ENCODE measurements at places on chromosomes 13 and 19. TPM values are rescaled to one million over a fixed set of nuclear protein-coding genes. Genes with fewer than 3 reads are reported as not detected.

- peaks cover 19% of the 10 kb centered on the region for H3K4me1 ChIP-seq
- H3K27ac ChIP-seq, result no peak overlapping the region
- no peak for DNase-seq
Observed at GRCh38 chr19:48506138-48506733, 5.4 kb downstream of the LMTK3 start.

GRCh38 chr13:29435125-29435911 is 160.2 kb downstream of the SLC7A1 start:
- peaks cover 8% of the 10 kb centered on the region for H3K4me1 ChIP-seq
- no peaks in the 10 kb centered on the region for H3K36me3 ChIP-seq
- DNase-seq, result no peak
- H3K4me3 ChIP-seq, result no peak overlapping the region

DNA sequence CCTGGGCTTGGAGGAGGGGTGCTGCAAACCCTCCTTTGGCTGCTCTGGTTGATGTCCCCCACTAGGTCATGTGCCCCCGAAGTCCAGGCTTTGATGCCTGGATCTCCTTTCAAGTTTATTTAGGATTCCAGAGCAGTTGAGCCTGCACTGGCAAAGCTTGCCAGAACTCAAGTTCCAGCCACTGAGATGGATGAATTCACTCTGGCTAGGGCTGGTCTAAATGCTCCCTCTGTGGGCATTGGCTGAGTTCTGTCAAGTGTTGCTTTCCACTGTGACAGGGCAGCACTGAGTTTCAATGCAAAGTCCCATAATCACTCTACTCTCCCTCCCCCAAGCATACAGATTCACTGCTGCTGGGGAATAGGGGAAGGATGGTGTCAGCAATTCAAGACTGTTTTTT is 17.8 kb upstream of the LMO7 start:
- H3K27ac ChIP-seq, result no peak overlapping the region
- H3K4me3 ChIP-seq, result no peak overlapping the region
- no peaks in the 10 kb centered on the region for H3K4me1 ChIP-seq
- H3K36me3 ChIP-seq, result no peaks in the 10 kb centered on the region
- DNase-seq, result no peak
- no peaks in the 10 kb centered on the region for H3K27me3 ChIP-seq

GRCh38 chr19:37719111-37719926 is at the start of gene ZNF607:
Gene ZNF607 (minus strand): TSS chr19:37719761. CDS start chr19:37711618, 8,143 bp downstream.
- no peaks in the 10 kb centered on the region for H3K27me3 ChIP-seq
- H3K27ac ChIP-seq, result peak within 1 kb of the TSS; percentile 75
- peak; percentile 95 for DNase-seq
- peak within 1 kb of the TSS; percentile 89 for H3K4me3 ChIP-seq
- no peaks in the 10 kb centered on the region for H3K36me3 ChIP-seq
- H3K4me1 ChIP-seq, result peaks cover 24% of the 10 kb centered on the region

TBC1D4 gene
- total RNA-seq, result 37.1 TPM

DNA sequence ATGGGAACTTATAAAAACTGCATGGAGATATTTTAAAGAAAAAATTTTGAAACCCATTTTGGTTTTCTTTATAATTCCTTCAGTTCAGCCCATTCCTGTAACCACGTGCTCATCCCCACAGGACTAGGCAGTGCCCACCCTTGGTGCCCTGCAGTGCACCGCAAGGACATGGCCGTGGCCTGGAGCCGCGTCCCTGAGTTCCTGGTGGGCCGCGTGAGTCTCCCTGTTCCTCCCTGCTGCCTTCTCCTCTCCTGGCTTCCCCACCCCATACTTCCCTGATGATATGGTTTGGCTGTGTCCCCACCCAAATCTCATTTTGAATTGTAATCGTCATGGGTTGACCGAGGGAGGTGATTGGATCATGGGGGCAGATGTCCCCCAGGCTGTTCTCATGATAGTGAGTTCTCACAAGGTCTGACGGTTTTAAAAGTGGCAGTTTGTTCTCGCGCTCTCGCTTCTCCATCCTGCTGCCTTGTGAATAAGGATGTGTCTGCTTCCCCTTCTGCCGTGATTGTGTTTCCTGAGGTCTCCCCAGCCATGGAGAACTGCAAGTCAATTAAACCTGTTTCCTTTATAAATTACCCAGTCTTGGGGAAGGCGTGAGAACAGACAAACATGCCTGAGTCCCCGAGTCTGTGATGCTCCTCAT is 31.6 kb upstream of the TFDP1 start:
- H3K27me3 ChIP-seq, result no peaks in the 10 kb centered on the region
- H3K36me3 ChIP-seq, result no peaks in the 10 kb centered on the region
- peaks cover 10% of the 10 kb centered on the region for H3K4me1 ChIP-seq
- DNase-seq, result no peak
- H3K27ac ChIP-seq, result peak overlapping the region; percentile 50
- no peak overlapping the region for H3K4me3 ChIP-seq

DNA sequence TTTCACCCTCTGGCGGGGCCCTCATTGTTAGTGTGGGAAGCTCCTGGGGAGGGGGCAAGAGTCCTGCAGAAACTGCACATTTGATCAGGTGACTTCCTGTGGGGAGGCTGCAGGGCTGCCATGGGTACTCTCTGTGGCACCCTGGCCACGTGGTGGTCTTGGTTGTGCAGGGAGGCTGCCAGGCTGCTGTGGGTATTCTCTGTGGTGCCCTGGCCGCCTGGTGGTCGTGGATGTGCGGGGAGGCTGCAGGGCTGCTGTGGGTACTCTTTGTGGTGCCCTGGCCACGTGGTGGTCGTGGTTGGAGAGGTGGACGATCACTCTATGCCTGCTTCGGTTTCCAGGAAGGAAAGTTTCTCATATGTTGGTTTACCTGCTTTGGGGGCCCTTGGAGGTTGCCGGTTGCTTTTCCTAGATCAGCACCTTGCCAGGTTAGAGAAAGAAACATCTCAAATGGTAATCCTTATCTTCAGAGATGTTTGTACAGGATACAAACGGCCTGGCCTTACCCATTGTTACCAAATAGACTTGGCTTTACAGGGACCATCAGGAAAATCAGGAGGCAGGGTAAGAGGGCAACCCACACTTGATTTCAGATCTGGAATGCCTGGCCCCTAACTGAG is 22.9 kb downstream of the TEX29 start:
- no peaks in the 10 kb centered on the region for H3K27me3 ChIP-seq
- peaks cover 10% of the 10 kb centered on the region for H3K4me1 ChIP-seq
- no peak for DNase-seq
- no peak overlapping the region for H3K4me3 ChIP-seq
- H3K27ac ChIP-seq, result no peak overlapping the region
- H3K36me3 ChIP-seq, result no peaks in the 10 kb centered on the region

DNA sequence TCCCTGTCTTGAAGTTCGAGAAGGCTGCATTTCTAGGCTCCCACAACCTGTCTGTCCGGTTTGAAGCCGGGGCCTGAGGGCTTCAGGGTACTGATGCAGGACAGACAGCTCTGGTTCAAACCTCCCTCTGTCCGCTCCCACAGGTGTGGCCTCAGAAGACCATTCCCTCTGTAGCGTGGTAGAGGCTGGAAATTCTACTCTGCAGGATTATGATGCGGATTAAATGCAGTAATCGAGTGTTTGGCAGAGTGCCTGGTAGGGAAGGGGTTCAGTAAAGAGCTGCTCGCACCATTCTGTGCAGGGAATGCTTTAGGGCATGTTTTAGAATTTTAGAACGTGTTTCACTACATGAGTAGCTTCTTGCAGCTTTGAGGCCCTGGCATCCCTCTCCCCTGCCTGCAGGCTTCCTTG is 30.5 kb downstream of the PPP1R37 start:
- DNase-seq, result no peak
- no peaks in the 10 kb centered on the region for H3K27me3 ChIP-seq
- H3K4me1 ChIP-seq, result peaks cover 7% of the 10 kb centered on the region
- no peaks in the 10 kb centered on the region for H3K36me3 ChIP-seq
- H3K27ac ChIP-seq, result no peak overlapping the region

GRIN3B gene
- total RNA-seq, result 1.9 TPM

ZNF571 gene
- total RNA-seq, result 4.4 TPM

DNA sequence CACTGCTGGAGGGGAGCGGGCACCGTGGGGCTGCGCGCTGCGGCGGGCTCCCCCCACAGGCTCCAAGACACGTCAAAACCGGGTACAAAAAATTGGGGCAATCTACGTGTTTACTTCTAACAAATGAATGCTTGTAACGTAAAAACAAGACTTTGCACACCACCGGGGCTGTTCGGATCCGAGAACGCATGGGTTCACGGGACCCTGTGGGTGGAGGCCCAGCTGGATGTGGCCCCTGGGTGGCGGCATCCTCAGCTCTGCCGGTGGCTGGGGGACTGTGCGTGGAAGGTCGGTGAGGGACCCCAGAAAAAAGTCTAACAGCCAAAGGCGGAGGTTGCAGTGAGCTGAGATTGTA is 10.3 kb upstream of the SLC7A10 start:
- no peak for DNase-seq
- H3K4me1 ChIP-seq, result peaks cover 2% of the 10 kb centered on the region
- H3K27me3 ChIP-seq, result peaks cover under 1% of the 10 kb centered on the region

GRCh38 chr13:33235564-33235963 is 50.0 kb downstream of the STARD13 start:
- H3K4me3 ChIP-seq, result no peak overlapping the region
- no peaks in the 10 kb centered on the region for H3K27me3 ChIP-seq
- no peak for DNase-seq
- H3K27ac ChIP-seq, result no peak overlapping the region
- peaks cover 13% of the 10 kb centered on the region for H3K36me3 ChIP-seq

USHBP1 gene
- 12.3 TPM for total RNA-seq

GRCh38 chr19:37975596-37976515 is 68.8 kb downstream of the SIPA1L3 start:
- DNase-seq, result no peak
- peaks cover 17% of the 10 kb centered on the region for H3K36me3 ChIP-seq
- H3K4me1 ChIP-seq, result peaks cover 14% of the 10 kb centered on the region
- H3K27ac ChIP-seq, result no peak overlapping the region
- H3K4me3 ChIP-seq, result no peak overlapping the region

DNA sequence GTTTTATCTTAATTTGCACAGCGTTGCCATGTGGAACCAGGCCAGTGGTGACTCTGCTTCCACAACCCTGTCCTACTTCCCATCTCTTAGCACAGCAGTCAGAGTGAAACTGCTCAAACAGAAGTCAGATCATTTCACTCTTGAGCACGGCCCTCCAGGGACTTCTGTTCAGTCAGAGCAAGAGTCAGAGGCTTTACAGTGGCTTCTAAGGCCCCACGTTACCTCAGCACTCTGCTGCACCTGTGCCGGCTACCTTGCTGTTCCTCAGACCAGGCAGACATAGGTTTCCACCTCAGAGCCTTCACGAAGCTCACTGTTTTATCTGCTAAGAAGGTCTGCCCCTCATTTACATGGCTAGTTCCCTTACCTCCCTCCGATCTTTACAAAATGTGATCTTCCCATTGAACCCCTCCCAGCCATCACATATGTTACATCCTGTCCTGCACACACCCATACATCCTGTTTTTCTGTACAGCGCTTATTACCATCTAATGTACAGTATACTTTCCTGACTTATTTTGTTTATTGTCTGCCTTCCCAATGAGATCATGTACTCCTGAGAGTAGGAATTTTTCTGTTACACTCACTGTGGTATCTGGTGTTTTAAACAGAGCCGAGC is 41.6 kb downstream of the TM9SF2 start:
- H3K4me3 ChIP-seq, result no peak overlapping the region
- no peaks in the 10 kb centered on the region for H3K27me3 ChIP-seq
- no peak overlapping the region for H3K27ac ChIP-seq
- DNase-seq, result no peak
- peaks cover 58% of the 10 kb centered on the region for H3K36me3 ChIP-seq

- H3K27me3 ChIP-seq, result no peaks in the 10 kb centered on the region
- H3K27ac ChIP-seq, result no peak overlapping the region
- peaks cover 17% of the 10 kb centered on the region for H3K4me1 ChIP-seq
- no peak for DNase-seq
- peaks cover 15% of the 10 kb centered on the region for H3K36me3 ChIP-seq
Observed at GRCh38 chr19:6802336-6803035, 30.0 kb downstream of the VAV1 start.

- peaks cover 14% of the 10 kb centered on the region for H3K27me3 ChIP-seq
- peaks cover 31% of the 10 kb centered on the region for H3K4me1 ChIP-seq
- DNase-seq, result no peak
Observed at GRCh38 chr19:55116859-55117662, at the start of gene PPP1R12C. Gene PPP1R12C (minus strand): TSS chr19:55117637. CDS start chr19:55117543, 94 bp downstream.

ZNF845 gene
- total RNA-seq, result 16.0 TPM

- DNase-seq, result no peak
- H3K27ac ChIP-seq, result no peak overlapping the region
- H3K4me3 ChIP-seq, result no peak overlapping the region
Observed at GRCh38 chr13:42788601-42789000, 7.2 kb downstream of the FAM216B start.

DNA sequence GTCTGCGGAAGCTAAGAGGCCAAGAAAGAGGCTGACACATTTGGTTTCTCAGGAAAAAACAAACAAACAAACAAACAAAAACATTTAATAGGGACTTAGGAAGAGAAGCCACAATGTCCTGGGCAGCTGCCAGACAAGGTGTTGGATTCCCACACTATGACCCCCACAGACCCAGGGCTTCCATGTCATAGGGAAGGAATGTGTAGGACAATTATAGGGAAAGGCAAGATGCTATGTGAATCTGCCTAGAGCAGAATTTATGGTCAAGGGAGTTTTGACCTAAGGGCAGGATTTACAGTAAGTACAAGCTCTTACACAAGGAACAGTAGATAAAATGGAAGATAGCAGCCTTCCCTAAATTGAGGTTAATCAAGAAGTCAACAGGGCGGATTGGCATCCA is 9.1 kb upstream of the CDADC1 start:
- peaks cover 4% of the 10 kb centered on the region for H3K27me3 ChIP-seq
- no peak overlapping the region for H3K4me3 ChIP-seq
- no peak overlapping the region for H3K27ac ChIP-seq
- DNase-seq, result no peak
- H3K36me3 ChIP-seq, result no peaks in the 10 kb centered on the region
- no peaks in the 10 kb centered on the region for H3K4me1 ChIP-seq

DNA sequence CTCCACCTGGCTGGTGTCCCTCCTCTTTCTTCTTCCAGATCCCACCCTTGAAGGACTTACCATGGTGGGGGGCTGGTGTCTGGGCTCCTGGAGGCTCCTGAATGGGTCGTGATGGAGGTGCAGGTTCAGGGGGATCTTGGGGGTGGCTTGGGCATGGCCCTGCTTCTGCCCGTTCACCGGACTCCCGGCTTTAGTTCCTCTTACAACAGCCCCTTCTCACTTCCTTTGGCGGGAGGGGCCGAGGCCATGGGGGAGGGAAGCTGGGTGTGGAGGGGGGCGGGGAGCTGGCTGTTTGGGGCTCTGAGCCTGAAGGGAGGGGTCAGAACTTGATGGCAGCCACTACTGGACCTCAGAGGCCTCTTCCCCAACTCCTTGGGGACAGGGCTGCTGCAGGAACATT is at the start of gene MYO1F:
Gene MYO1F (minus strand): TSS at position 196 of the 400 bp plus-strand sequence. CDS start 133 bp downstream, at position 63.
- H3K27ac ChIP-seq, result peak within 1 kb of the TSS; percentile 10
- H3K27me3 ChIP-seq, result peaks cover 9% of the 10 kb centered on the region
- no peak for DNase-seq
- peak within 1 kb of the TSS; percentile 43 for H3K4me3 ChIP-seq
- peaks cover 24% of the 10 kb centered on the region for H3K4me1 ChIP-seq

- H3K4me1 ChIP-seq, result peaks cover 6% of the 10 kb centered on the region
- no peak overlapping the region for H3K4me3 ChIP-seq
Observed at GRCh38 chr19:14349426-14349825, 31.8 kb upstream of the ADGRE5 start.

DNA sequence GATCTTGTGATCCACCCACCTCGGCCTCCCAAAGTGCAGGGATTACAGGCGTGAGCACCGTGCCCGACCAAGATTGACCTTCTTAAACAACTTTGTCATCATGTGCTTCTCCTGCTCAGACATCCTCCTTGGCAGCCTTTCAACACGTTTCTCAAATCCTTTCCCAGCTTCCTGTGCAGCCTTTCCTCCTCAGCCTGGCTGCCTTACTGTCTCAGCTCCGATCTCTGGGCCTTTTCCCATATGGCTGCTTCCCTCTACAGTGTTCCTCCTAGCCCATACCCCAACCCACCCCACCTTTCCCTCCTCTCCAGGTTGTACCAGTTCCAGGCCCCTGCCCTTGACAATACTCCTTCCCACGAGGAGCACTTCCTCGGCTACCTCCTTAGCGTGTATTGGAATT is 7.2 kb downstream of the PHF11 start:
- no peak overlapping the region for H3K4me3 ChIP-seq
- no peaks in the 10 kb centered on the region for H3K4me1 ChIP-seq
- H3K36me3 ChIP-seq, result no peaks in the 10 kb centered on the region
- no peak for DNase-seq
- H3K27ac ChIP-seq, result no peak overlapping the region
- no peaks in the 10 kb centered on the region for H3K27me3 ChIP-seq
